Camera-type eye (tissue), 1 donor: ENCODE measurements at places on chromosomes 1 and 21. TPM values are rescaled to one million over a fixed set of nuclear protein-coding genes. Genes with fewer than 3 reads are reported as not detected.

Gene SLC30A10
- total RNA-seq: 6.6 TPM

Gene FCRL2
- 0.27 TPM for total RNA-seq

Gene KCNA3
- 3.6 TPM for total RNA-seq

Gene PRAMEF5
- not detected for total RNA-seq

Gene ADORA3
- 1.2 TPM for total RNA-seq

Gene VHLL
- not detected for total RNA-seq

Gene KRTAP13-3
- total RNA-seq: not detected

Gene GDAP2
- total RNA-seq: 51.3 TPM

Gene SPRR1A
- not detected for total RNA-seq

Gene CYP4Z1
- 0.33 TPM for total RNA-seq
